Pericardium fibroblast (primary cell): ENCODE measurements at places on chromosomes 4 and X. TPM values are rescaled to one million over a fixed set of nuclear protein-coding genes. Genes with fewer than 3 reads are reported as not detected.

PRRG1 gene
- 13.6 and 15.1 TPM in 2 replicates for total RNA-seq

DNAAF6 gene
- not detected in 2 replicates for total RNA-seq

KDR gene
- total RNA-seq, result 19.8 and 21.7 TPM in 2 replicates

GABRB1 gene
- not detected in 2 replicates for total RNA-seq

CDX4 gene
- not detected in 2 replicates for total RNA-seq
